ENCODE measurements at places on chromosomes 7 and 10. TPM values are rescaled to one million over a fixed set of nuclear protein-coding genes. Genes with fewer than 3 reads are reported as not detected.

The C10orf53 gene
- total RNA-seq: not detected

DNA sequence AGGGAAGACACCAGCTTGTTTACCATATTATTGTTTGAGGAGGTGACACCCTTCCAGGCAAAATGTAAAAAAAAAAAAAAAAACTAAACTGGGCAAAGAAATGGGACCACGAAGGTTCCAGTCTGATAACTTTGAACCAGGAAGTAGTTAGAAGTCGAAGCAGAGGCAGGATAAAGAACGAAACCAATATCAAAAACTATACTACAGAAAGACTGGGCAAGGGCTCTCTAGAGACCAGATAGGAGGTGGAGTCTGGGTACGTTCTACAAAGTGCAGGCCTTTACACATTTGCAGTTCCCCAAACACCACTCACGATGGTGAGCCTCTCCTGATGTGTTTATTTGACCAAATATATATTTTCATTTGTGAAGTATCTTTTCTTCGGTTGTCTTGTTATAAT is 125.7 kb upstream of the CDK1 start:
- no peak for DNase-seq

GRCh38 chr7:82012453-82012852 is 242.6 kb upstream of the HGF start:
- no peak for DNase-seq

GRCh38 chr7:83105948-83106347 is 56.7 kb downstream of the PCLO start:
- no peak for DNase-seq

DNA sequence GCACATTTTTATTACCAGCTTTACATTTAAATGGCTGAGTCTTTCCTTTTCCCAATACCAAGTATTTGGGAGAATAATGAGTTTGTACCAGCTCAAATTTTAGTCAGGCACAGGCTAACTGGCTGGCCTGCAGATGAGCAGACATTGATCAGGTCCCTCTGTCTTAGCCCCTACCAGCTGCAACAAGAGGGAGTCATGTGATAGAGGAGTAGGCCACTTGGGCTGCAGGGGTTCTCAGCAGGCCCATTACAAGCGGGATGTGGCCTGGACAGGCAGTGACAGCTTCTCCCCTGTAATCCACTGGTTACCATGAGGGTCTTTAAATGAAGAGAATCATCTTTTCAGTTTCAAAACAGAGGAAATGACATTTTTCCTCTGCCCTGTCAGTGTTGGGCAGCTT is 283.6 kb downstream of the SUGCT start:
- DNase-seq: no peak

DNA sequence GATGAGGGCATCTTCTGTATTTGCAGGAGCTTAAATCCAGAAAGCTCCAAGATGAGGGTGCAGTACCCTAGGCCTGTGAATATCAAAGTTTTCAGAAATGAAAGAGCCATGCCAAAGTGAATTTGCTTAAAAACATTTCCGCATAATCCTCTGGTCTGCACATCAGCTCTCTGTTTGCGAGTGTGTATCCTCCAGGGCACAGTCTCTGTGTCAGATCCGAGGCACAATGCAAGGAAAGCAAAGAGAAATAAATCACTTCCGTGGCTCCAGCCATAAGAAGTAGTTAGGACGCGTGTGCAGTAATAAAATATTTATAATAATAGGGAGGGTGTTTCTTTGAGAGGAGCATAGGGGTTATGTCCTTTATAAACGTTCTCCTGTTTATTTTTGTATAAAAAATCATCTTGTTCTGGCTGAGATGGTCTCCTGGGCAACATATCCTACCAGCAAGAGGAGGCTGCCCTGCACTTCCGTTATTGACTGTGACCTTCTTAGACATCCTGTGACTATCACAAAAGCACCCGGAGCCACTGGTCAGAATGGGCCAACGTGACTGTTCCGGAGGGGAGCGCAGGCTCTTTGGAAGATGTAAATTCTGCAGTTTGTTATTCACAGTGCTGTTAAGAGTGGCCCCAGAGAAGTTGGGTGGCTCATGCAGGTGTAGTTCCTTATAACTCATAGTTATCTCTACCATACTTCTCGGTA is 667.6 kb upstream of the FOXK1 start:
- DNase-seq: no peak

The GIMAP2 gene
- 6.3 TPM for total RNA-seq

GRCh38 chr10:677038-677437 is 12.4 kb downstream of the DIP2C start:
- DNase-seq: no peak

DNA sequence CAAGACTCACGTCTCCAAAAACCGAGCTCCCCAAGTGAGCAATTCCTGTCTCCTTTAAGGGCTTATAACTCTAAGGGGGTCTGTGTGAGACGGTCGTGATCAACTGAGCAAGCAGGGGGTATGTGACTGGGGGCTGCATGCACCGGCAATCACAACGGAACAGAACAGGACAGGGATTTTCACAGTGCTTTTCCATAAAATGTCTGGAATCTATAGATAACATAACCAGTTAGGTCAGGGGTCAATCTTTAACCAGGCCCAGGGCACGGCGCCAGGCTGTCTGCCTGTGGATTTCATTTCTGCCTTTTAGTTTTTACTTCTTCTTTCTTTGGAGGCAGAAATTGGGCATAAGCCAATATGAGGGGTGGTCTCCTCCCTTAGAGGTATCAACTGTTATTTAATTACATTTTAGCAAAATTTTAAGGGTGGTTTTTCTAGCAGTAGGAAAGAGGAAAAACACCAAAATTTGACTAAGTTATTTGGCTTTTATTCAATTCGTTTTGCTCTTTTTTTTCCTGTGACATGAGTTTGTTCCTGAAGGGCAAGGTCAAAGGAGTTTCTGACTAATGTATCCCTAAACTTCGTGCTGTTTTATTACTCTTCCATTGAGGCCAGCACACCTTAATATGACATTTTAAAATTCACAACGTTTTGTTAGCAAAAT is 121.4 kb upstream of the SEC61G start:
- DNase-seq: no peak

The AP4M1 gene
- 21.7 TPM for total RNA-seq

GRCh38 chr10:119807960-119808697 is 64.5 kb downstream of the MCMBP start:
- peak; percentile 53 for DNase-seq

DNA sequence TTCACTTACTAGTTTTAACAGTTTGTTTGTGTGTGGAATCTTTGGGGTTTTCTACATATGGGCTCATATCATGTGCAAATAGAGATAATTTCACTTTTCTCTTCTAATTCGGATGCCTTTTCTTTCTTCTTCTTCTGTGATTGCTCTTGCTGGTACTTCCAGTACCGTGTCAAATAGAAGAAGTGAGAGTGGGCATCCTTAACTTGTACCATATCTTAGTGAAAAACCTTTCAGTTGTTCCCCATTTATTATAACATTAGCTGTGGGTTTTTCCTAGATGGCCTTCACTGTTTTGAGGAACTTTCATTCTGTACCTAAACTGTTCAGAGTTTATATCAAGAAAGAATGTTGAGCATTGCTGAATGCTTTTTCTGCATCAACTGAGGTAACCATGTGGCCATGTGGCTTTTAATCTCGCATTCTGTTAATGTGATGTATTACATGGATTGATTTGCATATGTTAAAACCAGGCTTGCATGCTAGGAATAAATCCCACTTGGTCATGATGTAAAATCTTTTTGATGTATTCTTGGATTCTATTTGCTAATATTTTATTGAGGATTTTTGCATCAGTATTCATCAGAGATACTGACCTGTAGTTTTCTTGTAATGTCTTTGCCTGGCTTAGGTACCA is 78.7 kb downstream of the FAM107B start:
- no peak for DNase-seq

DNA sequence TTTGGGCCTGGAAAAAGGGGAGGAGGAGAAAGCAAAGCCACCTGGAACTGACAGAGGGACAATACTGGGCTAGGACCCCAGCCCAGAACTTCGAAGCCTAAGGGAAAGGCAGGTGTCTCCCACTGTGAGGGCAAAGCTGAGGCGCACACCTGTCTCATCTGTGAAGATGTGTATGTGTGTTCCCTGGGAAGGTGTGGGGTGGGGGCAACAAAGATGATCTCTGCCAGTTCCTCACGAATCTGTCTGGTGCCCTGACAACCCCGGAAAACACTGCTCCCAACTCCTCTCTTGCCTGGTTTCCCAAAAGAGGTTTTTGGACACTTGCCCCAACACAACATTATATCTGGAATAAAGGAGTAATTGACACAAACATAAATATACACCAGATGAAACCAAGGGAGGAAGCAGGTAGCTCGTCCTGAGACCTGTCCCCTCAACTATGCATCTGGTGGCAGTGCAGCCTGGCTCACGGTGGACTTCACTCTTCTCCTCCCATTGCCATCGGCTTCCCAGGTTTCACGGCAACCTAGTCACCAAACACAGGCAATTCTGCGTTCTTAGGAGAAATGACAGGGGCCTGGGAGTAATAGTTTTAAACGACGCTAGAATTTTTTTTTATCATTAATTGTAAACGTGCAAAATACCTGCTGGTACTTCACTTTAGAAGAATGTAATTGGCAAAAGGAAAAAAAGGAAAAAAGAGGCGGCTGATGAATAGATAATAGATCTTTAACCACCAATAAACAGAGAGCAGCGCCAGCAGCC is 1.7 kb upstream of the EMX2 start:
- DNase-seq: no peak

- no peak for DNase-seq
These were observed 482.6 kb downstream of the DNAJB6 start for GRCh38 chr7:157819455-157819807.

The NKX6-2 gene
- not detected for total RNA-seq

DNA sequence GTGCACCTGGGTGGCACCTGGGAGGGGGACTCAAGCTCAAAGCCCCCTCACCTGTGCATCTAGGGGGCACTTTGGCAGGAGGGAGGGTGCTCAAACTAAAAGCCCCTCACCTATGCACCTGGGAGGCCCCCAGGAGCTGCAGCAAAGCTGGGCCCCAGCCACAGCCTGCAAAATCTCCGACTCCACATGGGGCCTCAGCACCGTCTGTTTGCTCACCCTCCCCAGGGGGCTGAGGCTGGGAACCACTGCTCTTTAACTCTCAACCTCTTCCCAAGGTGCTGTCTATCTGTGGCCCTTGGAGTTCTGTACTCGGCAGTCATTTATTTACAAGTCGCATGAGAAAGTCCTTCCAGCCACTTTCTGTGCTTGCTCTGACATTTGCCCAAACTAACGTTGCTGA is 458.4 kb downstream of the DNAJB6 start:
- no peak for DNase-seq

DNA sequence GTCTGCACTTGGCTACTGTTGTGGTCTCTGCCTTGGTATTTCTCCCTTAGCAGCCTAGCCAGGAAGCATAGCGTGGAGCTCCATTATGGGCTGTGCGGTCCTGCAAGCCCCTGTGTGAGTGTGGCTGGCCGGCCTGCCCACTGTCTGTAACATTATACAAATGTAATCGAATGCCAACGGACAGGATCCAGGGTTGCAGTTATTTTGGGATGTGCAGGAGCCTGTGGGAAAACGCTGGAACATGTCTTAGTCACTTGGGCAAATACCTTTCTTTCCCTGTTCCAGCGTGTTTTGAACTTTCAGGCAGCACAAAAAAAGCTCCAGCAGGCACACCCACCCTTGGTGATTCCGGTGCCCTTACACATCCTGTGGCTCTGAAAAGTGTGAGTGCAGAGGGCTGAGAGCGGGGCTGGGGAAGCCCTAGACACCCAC is 29.5 kb downstream of the BAG3 start:
- DNase-seq: peak; percentile 71

The ITPRID1 gene
- not detected for total RNA-seq

GRCh38 chr7:66452165-66452564 is 176.5 kb upstream of the KCTD7 start:
- DNase-seq: peak; percentile 17

The TMEM176A gene
- total RNA-seq: 0.34 TPM

DNA sequence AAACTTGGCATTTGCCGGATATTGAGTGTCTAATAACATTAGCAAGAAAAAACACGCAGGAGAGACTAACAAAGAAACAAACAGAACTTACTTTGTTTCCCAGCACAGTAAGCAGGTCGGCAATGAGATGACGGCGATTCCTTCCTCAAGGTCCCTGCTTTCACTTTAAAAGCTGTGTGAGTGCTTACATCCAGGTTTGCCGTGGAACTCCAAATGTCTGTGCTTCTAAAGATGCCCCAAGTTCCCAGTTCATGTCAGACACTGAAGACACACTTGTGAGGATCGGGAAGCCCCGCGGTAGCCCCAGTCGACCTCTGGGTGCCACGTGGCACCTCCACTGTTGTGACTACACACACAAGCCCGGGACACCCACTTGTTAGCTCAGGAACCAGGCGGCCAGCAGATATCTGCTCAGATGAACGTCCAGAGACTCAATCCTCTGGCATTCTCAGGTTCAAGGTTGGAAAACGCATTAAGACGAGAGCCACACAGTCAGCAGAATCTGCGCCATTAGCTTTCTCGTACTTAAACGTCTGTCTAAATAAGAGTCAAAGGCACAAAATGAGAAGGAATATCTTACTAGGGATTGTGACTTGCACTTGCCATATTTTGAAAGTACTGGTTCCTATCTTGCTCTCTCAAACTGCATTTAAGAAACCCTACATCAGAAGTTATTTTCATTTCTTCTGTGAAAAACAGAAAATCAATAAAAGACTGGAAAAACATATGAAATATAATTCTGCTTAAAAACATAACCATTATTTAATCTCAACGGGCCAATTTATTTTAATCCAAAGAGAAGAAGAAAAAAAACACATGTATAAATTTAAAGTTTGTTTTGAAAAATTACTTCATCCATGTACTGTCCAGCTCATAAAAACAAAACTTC is 207.6 kb upstream of the KLF14 start:
- peak; percentile 91 for DNase-seq

DNA sequence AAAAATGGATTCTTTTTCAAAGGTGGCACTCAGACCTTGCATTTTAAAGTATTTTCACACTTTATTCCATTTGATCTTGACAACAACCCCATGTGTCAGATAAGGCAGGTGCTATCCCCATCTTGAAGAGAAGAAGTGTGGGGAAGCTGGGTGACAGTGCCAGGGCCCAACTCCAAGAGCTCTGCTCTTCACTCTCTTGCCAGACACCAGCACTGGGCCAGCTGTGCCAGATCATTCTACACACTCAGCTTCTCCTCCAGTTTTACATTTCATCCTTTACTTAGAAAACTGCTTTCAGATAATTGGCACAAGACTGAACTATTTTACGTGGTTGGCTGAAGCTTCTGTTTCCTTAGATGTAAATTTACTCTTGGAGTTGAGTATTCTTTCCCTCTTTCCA is 64.4 kb downstream of the ENO4 start:
- no peak for DNase-seq

- no peak for DNase-seq
These were observed at the start of gene KCND2 for GRCh38 chr7:120272701-120273475. Gene KCND2, plus strand, starts transcription at chr7:120273175.

DNA sequence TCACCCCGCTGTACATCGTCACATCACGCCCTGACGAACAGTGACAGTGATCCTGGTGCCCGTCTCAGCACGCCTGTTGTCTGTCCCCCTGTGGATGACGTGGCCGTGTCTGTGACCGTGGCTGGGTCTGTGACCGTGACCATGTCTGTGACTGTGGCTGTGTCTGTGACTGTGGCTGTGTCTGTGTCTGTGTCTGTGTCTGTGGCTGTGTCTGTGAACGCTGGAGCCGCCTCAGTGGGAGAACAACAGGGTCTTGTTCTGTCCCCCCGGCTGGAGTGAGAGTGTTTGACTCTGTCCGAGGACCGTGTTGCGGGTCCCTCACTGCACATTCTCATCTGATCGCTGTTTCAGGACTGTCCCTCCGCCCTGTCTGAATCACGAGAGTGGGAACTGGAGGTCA is 202.2 kb downstream of the TCERG1L start:
- no peak for DNase-seq

The PRKCQ gene
- 0.10 TPM for total RNA-seq

- DNase-seq: no peak
These were observed 860 bp downstream of the IQUB start for GRCh38 chr7:123533553-123533917.

The NRG3 gene
- not detected for total RNA-seq

GRCh38 chr7:157468221-157469111 is 131.7 kb downstream of the DNAJB6 start:
- peak; percentile 72 for DNase-seq

The BMPER gene
- 2.3 TPM for total RNA-seq
